A549 treated with CORT108297 at 1 μM for 4 hours (cell line): ENCODE measurements at places on chromosomes 12 and 14. TPM values are rescaled to one million over a fixed set of nuclear protein-coding genes. Genes with fewer than 3 reads are reported as not detected.

Gene ING4
- 13.6 to 21.5 TPM (median 16.8 TPM) in 5 replicates for total RNA-seq

Gene KRT7
- total RNA-seq, result 4,100 to 4,959 TPM (median 4,677 TPM) in 5 replicates

Gene BCAT1
- total RNA-seq, result 8.8 to 11.7 TPM (median 9.4 TPM) in 5 replicates

Gene MYO1H
- not detected in 5 replicates for total RNA-seq

Gene REC8
- total RNA-seq, result 2.6 to 8.3 TPM (median 4.8 TPM) in 5 replicates

Gene NTN4
- 44.5 to 54.5 TPM (median 50.9 TPM) in 5 replicates for total RNA-seq

Gene TTC9
- 1.9 to 2.4 TPM (median 2.2 TPM) in 5 replicates for total RNA-seq

Gene KRT4
- total RNA-seq, result 2.8 to 3.8 TPM (median 3.0 TPM) in 5 replicates
